Naive thymus-derived CD8-positive, alpha-beta T cell (primary cell): ENCODE measurements at places on chromosomes 3 and 15. TPM values are rescaled to one million over a fixed set of nuclear protein-coding genes. Genes with fewer than 3 reads are reported as not detected.

DNA sequence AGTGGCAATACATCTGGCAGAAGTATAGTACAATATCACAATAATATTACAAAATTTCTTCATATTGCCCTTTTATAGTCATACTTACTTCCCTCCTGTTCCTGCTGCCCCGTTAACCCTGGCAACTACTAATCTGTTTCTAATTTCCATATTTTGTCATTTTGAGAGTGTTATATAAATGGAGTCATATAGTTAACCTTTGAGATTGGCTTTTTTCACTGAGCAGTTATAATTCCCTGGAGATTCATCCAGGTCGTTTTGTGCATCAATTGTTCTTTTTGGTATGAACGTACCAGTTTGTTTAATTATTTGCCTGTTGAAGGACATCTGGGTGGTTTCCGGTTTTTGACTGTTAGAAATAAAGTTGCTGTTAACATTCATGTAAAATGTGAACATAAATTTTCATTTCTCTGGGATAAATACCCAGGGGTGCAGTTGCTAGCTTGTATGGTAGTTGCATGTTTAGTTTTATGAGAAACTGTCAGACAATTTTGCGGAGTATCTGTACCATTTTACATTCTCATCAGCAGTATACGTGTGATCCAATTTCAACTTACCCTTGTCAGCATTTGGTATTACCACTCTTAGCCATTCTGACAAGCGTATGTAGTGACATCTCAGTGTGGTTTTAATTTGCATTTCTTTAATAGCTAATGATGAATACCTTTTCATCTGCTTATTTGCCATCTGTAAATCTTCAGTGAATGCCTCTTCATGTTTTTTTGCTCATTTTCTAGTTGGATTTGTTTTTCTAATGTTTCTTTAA, 32.2 kb upstream of the IL20RB start:
- DNase-seq, result no peak
- H3K4me1 ChIP-seq, result peaks cover 30% of the 10 kb centered on the region
- H3K27me3 ChIP-seq, result no peaks in the 10 kb centered on the region
- peaks cover 24% of the 10 kb centered on the region for H3K36me3 ChIP-seq
- no peak overlapping the region for H3K4me3 ChIP-seq
- H3K27ac ChIP-seq, result peak overlapping the region; percentile 9

The RAB7A gene
- 152 TPM for total RNA-seq

The NR1I2 gene
- total RNA-seq, result 0.91 TPM

DNA sequence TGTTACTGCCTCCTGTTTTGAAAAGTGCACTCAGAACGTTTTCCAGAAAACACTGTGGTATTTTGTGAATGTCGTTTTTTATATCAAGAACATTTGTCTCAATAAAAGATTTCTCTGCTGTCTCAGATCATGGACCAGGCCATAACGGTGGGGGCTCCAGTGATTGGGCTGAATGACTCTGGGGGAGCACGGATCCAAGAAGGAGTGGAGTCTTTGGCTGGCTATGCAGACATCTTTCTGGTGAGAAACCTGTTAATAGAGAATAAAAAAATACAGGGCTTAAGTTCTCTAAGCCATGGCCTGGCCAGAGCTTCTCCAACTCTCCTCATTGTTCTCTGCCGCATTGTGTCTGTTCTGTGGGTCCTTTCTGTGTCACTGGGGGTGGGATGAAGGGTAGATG, 11.7 kb downstream of the PCCB start:
- no peak overlapping the region for H3K27ac ChIP-seq
- H3K36me3 ChIP-seq, result peaks cover 43% of the 10 kb centered on the region
- no peaks in the 10 kb centered on the region for H3K27me3 ChIP-seq
- DNase-seq, result no peak
- H3K4me1 ChIP-seq, result no peaks in the 10 kb centered on the region
- no peak overlapping the region for H3K4me3 ChIP-seq

DNA sequence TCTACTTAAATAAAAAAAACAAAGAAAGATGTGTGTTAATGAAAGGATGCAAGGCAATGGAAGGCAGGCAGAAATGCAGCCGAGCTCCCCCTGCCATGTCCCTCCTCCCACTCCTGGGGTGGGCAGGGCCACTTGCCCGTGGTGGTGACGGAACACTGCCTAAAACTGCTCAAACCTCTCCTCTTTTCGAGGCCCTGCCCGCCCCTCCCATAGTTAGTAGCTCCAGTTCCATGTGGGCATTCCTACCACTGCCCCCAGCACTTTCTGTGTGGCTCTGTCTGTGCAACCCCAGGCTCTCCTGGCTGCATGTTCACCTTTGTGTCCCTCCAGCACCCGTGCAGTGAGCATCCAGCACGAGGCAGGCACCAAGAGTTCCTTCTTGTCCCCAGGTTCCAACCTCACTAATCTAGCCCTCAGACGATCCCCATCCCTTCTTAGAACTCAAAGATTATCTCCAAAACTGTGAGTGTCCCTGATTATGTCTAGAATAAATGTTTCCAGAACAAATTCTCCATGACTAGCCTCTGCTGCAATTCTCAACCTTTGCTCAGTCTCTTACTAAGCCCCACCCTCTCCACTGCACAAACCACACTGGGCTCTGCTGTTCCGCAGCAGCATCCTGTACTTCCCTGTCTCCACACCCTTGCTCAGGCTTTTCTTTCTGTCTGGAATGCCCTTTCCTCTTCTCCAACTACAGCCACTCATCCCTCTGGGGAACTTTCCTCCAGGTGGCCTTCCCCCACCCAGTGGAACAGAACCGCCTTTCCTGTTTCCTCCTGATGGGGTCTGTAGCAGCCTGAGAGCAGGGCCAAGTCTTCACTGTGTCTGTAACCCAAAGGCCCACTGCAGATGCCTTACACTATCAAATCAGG, 32.6 kb upstream of the SPTBN5 start:
- H3K27ac ChIP-seq, result peak overlapping the region; percentile 90
- no peaks in the 10 kb centered on the region for H3K36me3 ChIP-seq

- H3K36me3 ChIP-seq, result no peaks in the 10 kb centered on the region
- peaks cover 9% of the 10 kb centered on the region for H3K27me3 ChIP-seq
- no peak overlapping the region for H3K4me3 ChIP-seq
- no peak overlapping the region for H3K27ac ChIP-seq
- no peaks in the 10 kb centered on the region for H3K4me1 ChIP-seq
These were observed 3.9 kb upstream of the ATP11B start for GRCh38 chr3:182789371-182789770.

The SPTBN5 gene
- 0.96 TPM for total RNA-seq

The GP5 gene
- 12.2 TPM for total RNA-seq

- no peak for DNase-seq
- no peaks in the 10 kb centered on the region for H3K4me1 ChIP-seq
- H3K27me3 ChIP-seq, result peaks cover 6% of the 10 kb centered on the region
- H3K4me3 ChIP-seq, result no peak overlapping the region
- no peak overlapping the region for H3K27ac ChIP-seq
These were observed 282.6 kb upstream of the MCTP2 start for GRCh38 chr15:93948726-93949125.

- H3K27ac ChIP-seq, result no peak overlapping the region
- no peaks in the 10 kb centered on the region for H3K4me1 ChIP-seq
- H3K36me3 ChIP-seq, result no peaks in the 10 kb centered on the region
- H3K4me3 ChIP-seq, result no peak overlapping the region
These were observed 953.4 kb downstream of the AGBL1 start for GRCh38 chr15:87033056-87033455.

DNA sequence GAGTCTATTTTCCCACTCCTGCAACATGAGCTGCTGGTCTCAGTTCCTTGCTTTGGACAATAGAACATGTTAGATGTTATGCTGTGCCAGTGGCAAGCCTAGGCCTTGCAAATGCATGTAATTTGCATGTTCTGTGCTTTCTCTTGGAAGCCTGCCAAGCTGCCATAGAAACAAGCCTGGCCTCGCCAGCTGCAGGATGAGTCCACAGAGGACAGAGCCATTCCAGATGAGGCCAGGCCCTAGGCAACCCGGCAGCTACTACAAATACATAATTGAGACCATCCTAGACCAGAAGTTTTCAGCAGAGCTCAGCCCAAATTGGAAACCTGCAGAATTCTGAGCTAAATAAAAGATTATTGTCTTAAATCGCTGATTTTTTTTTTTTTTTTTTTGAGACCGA, 39.6 kb downstream of the TRIM69 start:
- H3K27me3 ChIP-seq, result no peaks in the 10 kb centered on the region
- peaks cover 3% of the 10 kb centered on the region for H3K4me1 ChIP-seq
- no peak overlapping the region for H3K4me3 ChIP-seq

GRCh38 chr15:50968353-50968752, 59.9 kb downstream of the AP4E1 start:
- no peak overlapping the region for H3K27ac ChIP-seq
- H3K4me1 ChIP-seq, result peaks cover 5% of the 10 kb centered on the region
- DNase-seq, result no peak
- H3K4me3 ChIP-seq, result no peak overlapping the region
- peaks cover 70% of the 10 kb centered on the region for H3K36me3 ChIP-seq

DNA sequence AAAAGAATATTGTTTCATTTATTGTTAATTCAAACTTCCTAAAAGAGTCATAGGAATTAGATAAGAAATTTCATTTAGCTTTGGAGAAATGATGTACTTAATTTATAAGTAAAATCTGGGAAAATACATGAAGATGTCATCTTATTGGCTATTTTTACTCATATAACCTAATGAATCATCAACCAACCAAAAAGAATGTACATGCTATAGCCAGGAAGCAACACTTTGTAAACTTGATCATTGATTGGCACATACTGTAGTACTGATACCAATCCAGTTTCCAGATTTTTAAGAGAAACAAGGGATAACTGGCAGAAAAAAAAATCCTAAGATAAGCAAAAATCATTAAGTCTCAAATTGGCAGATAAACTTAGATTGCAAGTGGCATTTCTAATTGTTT, 207.9 kb upstream of the CDIN1 start:
- H3K36me3 ChIP-seq, result no peaks in the 10 kb centered on the region
- H3K27ac ChIP-seq, result no peak overlapping the region
- no peaks in the 10 kb centered on the region for H3K27me3 ChIP-seq
- no peaks in the 10 kb centered on the region for H3K4me1 ChIP-seq
- no peak overlapping the region for H3K4me3 ChIP-seq

The COX5A gene
- total RNA-seq, result 66.0 TPM

DNA sequence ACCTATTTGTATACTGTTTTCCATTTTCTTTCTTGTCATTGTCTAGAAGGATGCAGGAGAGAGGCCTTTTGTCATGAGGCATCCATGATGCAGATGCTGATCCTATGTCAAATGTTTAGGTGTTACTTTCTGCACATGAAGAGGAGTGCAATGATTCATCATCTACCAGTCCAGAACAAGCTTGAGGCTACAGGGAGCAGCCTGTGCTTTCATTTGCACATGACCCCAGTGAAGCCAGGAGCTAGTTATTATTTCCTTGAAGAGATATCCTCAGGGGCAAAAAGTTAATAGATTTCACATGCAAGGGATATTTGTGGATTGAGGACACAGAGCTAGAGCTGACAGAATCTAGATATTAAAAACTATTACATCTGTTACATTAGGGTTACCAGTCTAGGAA, 204.4 kb upstream of the TGFBR2 start:
- no peak overlapping the region for H3K27ac ChIP-seq
- no peaks in the 10 kb centered on the region for H3K36me3 ChIP-seq
- no peak for DNase-seq
- no peak overlapping the region for H3K4me3 ChIP-seq
- H3K27me3 ChIP-seq, result no peaks in the 10 kb centered on the region

GRCh38 chr3:11010426-11011165, 18.0 kb downstream of the SLC6A1 start:
- H3K27ac ChIP-seq, result no peak overlapping the region
- no peak overlapping the region for H3K4me3 ChIP-seq
- H3K27me3 ChIP-seq, result peaks cover 18% of the 10 kb centered on the region
- H3K4me1 ChIP-seq, result no peaks in the 10 kb centered on the region
- no peaks in the 10 kb centered on the region for H3K36me3 ChIP-seq
- no peak for DNase-seq

The CCDC9B gene
- 1.4 TPM for total RNA-seq

DNA sequence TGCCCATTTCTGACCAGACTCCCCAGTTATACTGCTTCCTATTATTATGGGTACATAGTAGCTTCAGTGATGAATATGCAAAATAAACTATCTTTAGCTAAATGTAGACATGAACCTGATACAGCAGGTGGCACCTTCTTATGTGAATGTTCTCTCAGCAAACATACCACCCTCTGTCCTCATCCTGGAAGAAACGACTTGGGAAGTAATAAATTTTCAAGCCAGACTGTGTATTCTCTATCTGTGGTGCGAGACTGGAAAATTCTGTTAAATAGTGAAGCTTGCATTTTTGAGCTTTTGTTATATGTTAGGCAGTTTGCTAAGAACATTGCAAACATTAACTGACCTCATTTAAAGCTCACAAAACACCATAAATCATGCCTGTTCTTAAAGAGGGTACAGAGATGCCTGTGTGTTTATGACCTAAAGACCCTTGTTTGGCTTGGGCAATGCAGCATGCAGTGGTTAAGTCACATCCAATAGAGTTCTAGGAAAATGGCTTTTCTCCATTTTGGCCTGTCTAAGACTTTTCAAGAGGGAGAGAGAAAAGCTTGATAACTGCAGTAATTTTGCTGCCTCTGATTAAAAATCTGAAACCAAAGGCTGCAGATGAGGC, 287.1 kb downstream of the NEK10 start:
- H3K27me3 ChIP-seq, result peaks cover 4% of the 10 kb centered on the region
- no peak for DNase-seq
- H3K4me1 ChIP-seq, result no peaks in the 10 kb centered on the region
- no peaks in the 10 kb centered on the region for H3K36me3 ChIP-seq
- no peak overlapping the region for H3K4me3 ChIP-seq

The HPS3 gene
- 33.1 TPM for total RNA-seq

The TTLL3 gene
- total RNA-seq, result 64.5 TPM

DNA sequence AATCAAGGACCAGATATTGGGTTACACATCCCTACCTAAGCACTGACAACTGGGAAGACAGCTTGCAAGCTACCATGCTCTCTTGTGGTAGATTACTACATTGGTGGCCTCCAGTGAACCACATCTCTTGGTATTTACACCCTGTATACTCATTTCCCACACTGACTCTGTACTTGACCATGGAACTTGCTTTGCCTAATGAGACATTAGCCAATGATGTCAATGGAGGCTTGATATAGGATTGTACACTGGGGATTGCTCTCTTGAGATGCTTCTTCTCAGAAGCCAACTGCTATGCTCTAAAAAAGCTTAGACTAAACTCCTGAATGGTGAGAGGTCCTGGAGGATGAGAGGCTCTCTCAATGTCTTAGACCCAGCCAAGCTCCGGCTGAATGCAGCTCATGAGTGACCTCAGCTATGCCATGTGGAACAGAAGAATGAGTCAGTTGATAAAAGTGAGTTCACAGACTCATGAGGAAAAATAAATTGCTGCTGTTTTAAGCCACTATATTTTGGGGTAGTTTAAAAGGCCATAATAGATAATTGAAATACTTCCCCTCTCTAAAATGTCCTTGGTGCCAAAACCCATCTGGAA, 61.5 kb upstream of the GALNT15 start:
- no peak for DNase-seq
- H3K4me3 ChIP-seq, result no peak overlapping the region
- H3K36me3 ChIP-seq, result no peaks in the 10 kb centered on the region
- no peak overlapping the region for H3K27ac ChIP-seq

DNA sequence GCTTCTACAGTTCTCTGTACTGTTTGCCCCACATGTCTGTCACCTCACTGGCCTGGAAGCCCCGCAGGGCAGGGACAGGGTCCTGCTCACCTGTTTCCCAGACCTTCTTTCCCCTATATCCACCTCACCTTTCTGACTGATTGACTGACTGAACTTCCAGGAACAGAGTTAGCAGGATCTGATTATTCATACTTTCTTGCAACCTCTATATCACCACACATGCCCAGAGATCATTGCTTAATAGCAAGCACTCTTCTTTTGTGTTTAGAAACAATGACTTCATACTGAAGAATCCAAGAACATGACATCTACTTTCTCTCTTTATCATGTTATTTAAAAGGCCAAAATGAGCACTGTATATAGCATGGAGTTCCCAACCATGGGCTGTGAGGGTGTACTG, 18.0 kb upstream of the CLEC3B start:
- H3K36me3 ChIP-seq, result peaks cover 69% of the 10 kb centered on the region
- H3K4me3 ChIP-seq, result no peak overlapping the region
- H3K4me1 ChIP-seq, result peaks cover 16% of the 10 kb centered on the region
- H3K27me3 ChIP-seq, result no peaks in the 10 kb centered on the region
